Myocyte (in vitro differentiated cells): ENCODE measurements at places on chromosomes 1 and 21.

DNA sequence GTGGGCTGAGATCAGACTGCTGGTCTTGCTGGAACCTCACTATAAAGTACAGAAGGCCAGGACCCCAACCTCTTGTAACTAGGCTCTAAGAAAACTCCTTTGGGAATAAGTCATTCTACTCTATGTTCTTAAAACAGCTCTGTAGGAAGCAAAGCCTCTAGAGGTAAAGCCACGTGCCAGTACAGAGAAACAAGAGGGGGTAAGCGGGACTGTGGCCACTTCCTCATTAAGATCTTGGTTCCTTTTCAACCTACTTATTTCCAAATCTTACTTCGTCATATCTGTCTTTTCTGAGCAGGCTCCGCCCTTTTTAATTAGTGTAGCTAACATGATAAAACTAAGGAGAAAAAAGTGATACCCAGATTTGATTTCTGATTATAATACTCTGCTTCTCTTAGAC lies 3.8 kb downstream of the NCSTN start:
- no peak for DNase-seq

DNA sequence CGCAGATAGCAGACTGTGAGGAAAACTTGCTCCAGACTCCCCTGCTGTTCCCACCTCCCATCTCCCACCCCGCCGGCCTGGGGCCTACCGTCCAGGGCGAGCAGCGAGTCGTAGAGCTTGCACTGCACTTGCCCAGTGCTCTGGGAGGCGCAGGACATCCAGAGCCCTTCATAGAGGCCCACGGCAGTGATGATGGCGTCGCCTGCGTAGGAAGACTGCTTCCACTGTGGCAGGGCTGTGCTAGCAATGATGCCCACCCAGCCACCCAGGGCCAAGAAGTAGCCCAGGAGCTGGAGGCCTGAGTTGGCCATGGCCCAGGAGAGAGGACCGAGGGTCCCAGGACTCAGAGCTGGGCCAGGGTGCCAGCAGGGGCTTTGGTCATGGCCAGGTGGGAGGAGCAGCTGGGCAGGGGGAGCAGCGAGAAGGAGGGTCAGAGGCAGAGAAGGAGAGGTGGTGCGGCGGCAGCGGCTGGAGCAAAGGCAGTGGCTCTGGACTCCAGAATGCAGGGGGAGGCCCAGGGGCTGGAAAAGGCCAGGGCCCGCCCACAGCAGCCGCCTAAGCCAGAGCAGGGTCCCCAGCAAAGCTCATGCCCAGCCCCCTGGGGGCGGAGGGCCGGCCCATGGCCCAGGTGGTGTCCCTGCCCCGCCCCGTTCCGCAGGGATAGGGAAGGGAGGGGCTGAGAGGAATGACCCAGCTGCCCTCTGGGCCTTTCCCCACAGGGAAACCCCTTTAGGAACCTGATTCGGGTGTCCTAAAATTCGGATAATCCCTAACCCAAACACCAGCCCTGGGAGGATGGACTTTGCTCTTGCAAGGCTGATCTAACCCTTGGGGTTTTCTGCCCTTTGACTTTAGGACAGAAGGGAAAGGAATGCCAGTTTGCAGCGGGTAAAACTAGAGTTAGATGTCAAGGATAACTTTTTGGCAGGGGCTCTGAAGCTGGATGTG lies at the start of gene CLDN19:
TSS of gene CLDN19 (minus strand) at position 484 of the 948 bp plus-strand sequence. CDS start at position 311, 173 bp downstream.
- no peak for DNase-seq

GRCh38 chr1:68918563-68918962 lies 421.7 kb upstream of the DEPDC1 start:
- no peak for DNase-seq

DNA sequence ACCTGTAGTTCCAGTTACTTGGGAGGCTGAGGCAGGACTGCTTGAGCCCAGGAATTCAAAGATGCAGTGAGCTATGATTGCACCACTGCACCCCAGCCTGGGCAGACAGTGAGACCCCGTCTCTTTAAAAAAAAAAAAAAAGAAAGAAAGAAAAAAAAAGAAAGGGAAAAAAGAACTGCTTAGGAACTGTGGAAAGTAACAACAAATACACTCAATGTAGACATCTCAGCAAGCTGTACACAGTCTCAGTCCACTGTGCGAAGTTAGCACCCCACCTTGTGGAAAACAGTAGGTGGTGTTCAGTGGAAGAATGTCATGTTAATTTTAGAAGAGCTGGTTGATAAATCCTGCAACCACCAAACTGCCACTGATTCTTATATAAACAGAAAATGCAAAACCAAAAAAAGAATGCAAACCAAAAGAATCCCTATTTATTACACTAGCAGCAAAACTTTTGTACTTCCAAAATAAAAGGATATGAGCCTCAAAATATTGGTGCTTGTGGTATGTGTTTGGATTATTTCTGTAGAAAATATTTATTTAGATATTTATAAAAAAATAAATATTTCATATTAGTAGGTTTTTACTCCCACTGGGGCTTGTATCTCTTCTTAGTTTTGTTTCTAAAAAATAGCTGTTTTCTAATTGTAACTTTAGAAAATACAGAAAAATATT lies 31.1 kb downstream of the ALG14 start:
- DNase-seq, result peak; percentile 87

DNA sequence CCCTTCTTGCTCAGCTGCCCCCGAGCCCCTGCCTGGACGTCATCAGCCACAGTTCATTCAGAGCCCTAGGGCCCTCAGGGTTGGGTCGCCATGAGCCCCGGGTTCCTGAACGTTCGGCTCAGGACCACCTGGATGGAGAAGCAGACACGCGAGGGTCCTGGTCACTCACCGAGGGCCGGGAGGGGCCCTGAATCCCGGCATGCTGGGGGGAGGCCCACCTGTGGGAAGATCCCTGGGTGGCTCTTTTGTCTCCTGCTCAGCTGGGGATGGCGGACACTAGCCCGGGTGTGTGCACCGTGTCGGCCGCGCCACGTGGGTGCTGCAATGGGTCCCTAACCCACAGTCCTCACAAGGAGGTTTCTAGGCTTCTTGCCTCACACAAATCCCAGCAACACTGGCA lies 78.1 kb upstream of the TTC34 start:
- DNase-seq, result no peak

DNA sequence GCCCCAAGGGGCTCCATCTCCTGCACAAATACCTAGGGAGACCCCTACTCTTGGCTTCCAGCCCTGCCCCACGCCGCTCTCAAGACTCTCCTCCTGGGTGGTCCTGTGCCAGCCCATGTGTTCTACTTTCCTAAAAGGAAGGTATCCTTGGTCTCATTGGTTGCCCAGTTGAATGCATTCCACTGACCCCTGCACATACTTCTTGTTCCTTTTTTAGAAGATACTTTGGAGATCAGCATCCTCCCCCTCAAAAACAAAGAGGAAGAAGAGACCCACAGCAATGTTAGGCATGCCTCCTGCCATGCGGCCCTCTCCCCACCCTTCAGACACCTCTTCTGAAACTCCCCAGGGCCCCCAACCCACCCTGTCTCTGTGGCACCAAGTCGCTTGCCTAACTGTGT lies 4.1 kb downstream of the SLAMF9 start:
- no peak for DNase-seq

DNA sequence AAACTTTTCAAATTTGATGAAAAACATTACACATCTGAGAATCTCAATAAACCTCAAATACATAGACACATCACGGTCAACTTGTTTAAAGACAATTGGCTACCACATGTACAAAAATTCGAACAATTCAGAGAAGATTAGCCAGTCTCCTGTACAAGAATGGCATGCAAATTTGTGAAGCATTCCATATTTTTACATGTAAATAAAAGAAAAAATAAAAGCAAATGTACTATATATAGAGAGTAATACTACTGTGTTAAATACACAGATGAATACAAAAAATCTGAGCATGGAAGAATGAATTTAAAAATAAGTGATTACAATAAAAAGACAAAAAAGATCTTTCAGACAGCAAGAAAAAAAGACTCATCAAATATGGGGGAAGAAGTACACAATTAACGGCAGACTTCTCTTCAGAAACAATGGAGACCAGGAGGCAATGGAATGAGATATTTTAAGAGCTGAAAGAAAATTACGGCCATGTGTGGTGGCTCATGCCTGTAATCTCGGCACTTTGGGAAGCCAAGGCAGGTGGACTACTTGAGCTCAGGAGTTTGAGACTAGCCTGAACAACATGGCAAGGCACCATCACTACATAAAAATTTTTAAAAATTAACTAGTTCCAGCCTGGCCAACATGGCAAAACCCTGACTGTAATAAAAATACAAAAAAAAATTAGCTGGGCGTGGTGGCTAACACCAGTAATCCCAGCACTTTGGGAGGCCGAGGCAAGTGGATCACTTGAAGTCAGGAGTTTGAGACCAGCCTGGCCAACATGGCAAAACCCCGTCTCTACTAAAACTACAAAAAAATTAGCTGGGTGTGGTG lies 23.2 kb downstream of the HAX1 start:
- DNase-seq, result peak; percentile 21

DNA sequence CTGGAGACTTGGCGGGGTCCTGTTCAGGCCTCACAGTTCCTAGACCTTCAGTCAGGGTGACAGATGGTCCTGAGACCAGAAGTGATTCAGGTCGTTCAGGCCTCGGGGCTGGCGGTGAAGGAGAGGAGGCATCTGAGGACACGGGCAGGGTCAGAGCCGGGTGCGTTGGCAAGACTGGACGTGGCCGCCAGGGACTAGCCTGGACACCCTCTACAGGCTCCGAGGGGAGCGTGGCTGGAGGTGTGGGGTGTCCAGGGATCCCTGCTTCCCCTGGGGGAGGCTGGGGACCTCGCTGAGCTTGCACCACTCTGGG lies 64.0 kb upstream of the TARDBP start:
- DNase-seq, result no peak

- peak; percentile 84 for DNase-seq
These were observed 92.0 kb downstream of the STUM start for GRCh38 chr1:226640321-226641136.

DNA sequence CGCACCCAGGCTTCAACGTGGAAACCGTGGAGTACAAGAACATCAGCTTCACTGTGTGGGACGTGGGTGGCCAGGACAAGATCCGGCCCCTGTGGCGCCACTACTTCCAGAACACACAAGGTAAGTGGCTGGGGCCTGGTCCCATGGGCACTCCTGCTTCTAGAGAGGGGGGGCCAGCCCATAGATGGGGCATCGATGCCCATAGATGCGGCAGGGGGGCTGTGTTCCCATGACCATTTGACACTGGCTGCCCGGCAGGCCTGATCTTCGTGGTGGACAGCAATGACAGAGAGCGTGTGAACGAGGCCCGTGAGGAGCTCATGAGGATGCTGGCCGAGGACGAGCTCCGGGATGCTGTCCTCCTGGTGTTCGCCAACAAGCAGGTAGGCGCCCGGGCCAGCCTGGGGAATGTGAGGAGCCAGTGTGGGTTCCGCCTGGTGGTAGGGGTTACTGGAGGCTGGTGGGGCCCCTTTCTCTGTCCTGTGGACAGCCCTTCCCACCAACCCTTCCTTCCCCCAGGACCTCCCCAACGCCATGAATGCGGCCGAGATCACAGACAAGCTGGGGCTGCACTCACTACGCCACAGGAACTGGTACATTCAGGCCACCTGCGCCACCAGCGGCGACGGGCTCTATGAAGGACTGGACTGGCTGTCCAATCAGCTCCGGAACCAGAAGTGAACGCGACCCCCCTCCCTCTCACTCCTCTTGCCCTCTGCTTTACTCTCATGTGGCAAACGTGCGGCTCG lies 5.6 kb downstream of the C1orf35 start:
- no peak for DNase-seq

GRCh38 chr1:66364578-66365391 lies 169.2 kb upstream of the SGIP1 start:
- DNase-seq, result no peak

DNA sequence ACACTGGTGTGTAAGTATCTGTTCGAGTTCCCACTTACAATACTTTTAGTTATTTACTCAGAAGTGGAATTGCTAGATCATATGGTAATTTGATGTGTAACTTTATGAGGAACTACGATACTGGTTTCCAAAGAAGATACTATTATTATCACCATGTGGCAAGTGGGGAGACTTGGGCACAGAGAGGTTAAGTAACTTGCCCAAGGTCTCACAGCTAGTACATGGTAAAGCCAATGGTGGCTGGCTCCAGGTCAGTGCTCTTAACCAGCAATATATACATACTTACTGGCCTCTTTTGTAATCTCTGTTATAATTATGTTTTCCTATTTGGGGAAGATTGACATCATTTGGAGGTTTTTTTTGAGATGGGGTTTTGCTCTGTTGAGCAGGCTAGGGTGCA lies 138.9 kb upstream of the HNRNPU start:
- DNase-seq, result no peak

DNA sequence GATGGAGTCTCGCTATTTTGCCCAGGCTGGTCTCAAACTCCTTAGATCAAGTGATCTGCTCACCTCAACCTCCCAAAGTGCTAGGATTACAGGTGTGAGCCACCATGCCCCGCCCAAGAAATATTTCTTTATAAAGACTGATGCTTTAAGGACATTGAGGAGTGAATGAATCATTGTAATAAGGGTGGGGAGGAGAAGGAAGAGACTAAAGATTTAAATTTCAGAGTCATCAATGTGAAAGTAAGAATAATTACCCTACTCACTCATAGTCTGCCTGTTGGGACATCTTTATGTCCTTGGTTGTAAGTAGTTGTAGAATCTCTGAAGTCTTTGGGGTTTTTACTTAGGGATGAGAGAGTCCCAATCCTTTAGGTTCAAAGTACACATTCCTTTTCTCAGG lies 7.3 kb downstream of the KDM1A start:
- no peak for DNase-seq

DNA sequence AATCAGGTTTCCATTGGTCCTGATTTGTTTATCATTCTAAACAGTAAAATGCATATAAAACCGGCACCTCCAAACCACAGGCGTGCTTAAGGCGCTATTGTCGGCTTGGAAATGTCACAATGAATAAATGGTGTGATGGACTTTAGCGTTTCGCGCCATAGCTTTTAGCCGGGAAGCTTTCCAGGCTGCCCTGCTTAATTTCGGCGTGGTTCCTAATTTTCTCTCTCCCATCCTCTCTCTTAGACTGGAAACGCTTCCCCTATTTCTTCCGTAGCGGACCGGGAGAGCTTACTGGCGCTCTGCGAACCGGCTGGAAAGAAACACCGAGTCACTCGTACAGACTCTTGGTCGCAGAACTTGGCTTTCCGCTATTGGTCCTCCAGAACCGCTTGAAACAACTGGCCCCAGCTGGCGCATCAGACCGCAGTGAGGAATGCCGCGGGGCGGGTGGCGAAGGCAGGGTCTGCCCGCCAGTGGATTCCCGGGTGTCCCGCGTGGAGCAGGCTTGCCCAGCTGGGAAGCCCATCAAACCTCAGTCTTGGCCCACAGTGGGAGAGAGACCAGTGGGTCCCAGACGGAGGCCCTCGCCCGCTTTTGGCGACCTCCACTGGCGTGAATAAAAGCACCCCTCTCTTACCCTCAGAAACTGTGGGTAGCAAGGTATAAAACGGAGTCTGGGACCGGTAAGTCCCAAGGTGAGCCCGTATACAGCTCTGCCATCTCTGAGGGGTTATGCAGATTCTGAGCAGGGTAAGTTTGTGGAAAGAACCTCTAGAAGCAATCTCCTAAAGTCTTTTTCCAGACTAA lies 4.0 kb upstream of the LHX8 start:
- DNase-seq, result no peak

- no peak for DNase-seq
These were observed 534.2 kb upstream of the PLXNA2 start for GRCh38 chr1:208778417-208778816.
